ENCODE measurements at places on chromosomes 3 and 15.

- no peak for DNase-seq
Observed at GRCh38 chr15:62765916-62766315, 276.6 kb upstream of the TPM1 start.

GRCh38 chr3:42725454-42725853, 22.9 kb upstream of the HHATL start:
- no peak for DNase-seq

DNA sequence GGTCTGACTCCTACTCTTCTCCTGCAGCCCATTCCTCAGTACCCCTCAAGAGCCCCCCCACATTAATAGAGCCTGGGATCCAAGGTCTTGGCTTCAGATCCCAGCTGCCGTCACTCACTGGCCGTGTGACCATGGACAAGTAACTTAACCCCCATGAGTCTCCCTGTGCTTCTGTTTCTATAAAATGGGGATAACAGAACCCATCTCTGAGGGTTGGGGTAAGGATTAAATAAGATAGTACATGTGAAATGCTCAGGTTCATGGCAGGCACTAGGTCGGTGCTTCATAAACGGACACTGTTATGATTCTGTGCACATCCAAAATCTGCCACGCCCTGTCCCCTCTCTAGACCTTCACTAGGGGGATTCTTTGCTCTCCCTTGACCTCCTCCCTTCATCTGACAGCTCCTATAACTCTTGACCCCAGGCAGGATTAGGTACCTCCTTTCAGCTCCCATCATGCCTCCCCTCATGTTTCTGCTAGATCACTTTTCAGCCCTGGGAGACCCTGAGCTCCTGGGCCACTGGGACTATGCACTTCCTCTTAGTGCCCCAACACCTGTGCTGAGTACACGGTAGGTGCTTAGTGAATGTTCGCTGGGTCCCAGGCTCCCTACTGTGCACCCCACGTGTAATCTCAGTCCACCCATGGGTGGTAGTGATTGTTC, 1.5 kb downstream of the CAND2 start:
- DNase-seq, result no peak

DNA sequence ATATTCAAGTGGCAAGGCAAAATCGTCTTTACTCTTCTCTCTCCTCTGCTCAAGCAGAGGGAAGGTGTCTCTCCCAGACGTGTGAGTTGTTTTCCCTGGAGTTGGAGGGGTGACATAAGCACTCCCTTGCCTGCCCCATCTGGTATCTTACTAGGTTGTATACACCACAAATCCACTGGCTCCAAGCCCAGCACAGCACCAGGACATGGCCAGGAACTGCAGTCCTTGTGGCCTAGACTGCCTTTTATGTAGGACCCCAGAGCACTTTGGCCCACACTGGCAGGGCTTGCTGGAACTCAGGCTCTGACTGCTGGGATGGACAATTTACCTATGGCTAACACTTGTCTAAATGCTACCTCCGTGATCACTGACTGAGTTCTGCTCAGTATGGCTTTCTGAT, 34.0 kb downstream of the DZIP3 start:
- DNase-seq, result no peak

DNA sequence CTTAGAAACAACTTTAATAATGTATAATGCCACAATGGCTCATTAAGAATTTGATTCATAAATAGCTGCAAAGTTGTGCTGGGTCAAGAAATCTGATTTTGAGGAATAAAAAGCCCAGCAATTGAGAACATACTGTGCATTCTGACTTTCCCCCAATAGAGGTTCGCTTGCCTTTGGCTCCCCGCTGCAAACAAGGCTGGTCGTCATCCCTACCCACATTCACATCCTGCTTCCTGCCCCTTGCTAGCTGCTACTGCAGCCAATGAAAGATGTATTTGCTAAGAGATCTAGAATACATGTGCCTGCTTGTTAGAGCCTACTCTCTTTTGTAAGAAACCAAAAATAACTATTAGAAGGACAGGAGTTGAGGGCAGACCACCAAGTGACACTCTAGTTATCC, 51.8 kb upstream of the GUCA1C start:
- DNase-seq, result no peak

DNA sequence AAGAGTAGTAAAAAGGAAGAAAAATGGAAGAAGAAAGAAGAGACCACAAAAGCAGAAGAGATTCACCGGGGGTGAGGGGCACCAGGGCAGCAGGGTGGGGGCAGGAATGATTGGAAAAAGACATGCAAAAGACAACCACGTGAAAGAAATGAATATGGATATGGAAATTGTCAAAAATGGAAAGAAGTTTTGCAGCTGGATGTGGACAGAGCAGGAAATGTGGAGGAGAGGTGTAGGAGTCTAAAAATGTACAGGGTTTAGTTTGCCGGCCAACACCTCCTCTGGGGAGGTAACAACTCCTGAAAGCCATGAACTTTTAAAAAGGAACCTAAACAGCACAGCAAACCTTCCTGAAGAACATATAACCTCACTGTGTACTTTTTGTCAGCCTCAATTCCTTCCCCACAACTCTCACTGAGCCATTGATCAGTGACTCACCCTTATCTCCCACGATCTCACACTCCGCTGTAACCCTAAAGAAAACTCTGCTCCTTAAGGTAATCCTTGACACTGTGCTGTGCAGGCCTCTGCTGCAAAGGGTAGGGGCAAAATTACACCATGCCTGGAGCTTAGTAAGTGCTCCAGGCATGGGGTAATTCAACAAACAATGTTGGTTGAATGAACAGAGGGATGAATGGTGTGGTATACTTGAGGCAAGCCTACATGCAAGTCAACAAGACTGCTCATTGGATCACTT, 100.2 kb upstream of the BOC start:
- no peak for DNase-seq

DNA sequence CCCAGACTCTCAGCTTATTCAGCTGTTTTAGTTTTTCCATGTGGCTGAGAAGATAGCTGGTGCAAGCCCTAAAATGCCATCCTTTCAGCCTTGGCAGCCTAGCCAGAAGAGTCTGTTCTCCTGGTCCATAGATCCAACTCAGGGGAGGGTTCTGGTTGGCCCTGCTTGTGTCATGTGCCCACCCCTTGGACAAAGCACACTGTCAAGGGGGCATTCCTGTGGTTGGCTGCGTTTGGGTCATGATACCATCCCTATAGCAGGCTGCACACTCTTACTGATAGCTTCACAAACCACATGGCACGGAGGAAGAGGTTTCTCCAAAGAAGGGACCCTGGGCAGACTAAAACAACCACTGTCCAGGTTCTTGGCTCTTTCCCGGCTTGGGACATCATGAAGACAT, 8.4 kb upstream of the FSTL1 start:
- no peak for DNase-seq

GRCh38 chr15:69979262-69979661, 118.5 kb downstream of the TLE3 start:
- DNase-seq, result no peak

DNA sequence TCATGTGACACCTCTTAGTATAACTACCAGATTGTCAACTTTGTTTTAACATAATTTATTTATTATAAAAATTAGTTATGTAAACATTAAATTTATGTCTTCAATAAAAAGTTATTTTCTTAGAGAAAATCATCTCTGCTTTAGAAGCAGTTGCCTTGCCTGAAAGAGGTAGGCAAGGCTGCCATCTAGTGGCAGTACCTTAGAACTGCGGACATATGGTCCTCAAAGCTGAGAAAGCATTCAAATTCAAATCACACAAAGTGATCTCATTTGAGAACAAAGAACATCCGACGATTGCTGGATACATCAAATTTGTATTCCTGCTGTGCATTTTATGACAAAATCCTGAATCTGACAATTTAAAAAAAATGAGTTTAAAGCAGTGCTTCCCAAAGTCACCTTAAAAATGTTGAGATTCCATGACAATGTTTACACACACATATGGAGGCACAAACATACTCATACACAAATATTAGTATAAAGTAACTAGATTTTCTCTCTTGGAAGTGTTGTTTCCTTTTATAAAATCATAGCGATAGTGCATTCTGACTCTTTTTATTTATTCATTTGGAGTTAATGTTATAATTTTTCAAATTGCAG, 617.4 kb downstream of the CADM2 start:
- DNase-seq, result peak; percentile 45

GRCh38 chr15:48624700-48625099, 20.8 kb downstream of the FBN1 start:
- no peak for DNase-seq

GRCh38 chr15:68383161-68384074, 48.5 kb downstream of the ITGA11 start:
- DNase-seq, result peak; percentile 16

GRCh38 chr3:101816215-101817149, 32.8 kb upstream of the NFKBIZ start:
- DNase-seq, result no peak
